C1 segment of cervical spinal cord (tissue), 14 donors: ENCODE measurements at places on chromosomes 4 and X.

GRCh38 chr4:4693258-4693657 lies 151.4 kb upstream of the STX18 start:
- DNase-seq, result no peak

GRCh38 chr4:188439641-188440311 lies 300.5 kb downstream of the TRIML1 start:
- no peak for DNase-seq

DNA sequence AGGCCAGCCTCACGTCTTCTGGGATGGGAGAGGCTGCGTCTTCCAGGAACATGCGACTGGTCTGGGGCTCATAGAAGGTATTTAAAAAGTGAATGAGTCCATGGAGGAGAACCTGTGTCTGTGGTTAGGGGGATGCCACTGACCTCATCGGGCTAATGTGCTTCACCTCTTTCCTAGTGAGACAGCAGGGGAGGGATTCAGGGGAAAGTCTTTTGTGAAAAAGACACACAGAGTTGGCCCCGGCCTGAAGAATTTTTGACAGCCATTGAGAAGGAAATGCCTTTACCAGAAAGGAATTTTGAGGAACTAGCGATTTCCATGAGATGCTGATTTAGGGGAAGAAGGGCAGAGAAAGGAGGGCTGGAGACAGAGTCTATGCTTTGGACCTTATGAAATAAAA lies 11.0 kb upstream of the C4orf50 start:
- no peak for DNase-seq

DNA sequence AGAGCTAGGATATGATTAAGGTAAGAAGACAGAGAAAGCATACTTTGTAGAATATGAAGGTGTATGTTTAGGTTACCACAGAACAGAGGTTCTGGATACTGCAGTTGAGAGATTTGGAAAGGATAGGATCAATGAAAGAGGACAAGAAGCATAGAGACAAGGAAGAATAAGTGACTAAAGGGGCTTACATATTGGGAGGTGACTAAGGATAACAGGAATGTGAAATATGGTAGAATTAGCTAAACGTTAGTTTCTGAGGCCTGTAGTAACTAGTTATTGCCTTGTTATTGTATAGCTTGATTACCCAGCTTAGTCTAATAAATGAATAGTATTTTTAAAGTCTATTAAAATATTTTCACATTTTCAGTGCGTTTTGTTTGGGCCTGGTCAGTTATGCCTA lies 38.2 kb downstream of the CENPI start:
- DNase-seq, result no peak

DNA sequence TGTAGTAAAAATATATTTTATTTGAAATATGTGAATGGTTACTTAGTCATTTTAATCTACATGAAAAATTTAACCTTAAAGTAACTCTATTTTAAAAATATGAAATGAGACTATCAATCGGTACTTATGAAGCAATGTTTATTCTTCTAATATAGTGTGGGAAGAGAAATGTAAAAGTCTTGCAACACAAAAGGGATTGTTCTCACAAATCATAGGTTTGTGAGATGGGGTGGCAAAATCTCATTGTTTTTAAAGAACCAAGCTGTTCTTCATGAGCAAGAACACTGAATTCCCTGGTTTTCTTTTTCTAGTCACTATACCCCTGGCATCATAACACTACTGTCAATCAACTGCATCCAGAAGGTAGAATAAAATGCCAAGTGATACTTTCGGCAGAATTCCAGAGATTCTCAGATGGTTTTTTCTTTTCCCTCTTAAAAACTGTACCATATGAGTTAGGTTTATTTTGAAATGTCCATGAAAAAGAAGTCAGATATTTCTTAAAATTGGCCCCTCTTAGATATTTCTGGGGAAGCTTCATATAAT lies 52.2 kb downstream of the SNCA start:
- no peak for DNase-seq

- DNase-seq, result no peak
These were observed 207.0 kb upstream of the PDE5A start for GRCh38 chr4:119835613-119835910.

GRCh38 chrX:154485150-154486051 lies 1.0 kb downstream of the UBL4A start:
- DNase-seq, result no peak

GRCh38 chr4:122920473-122920872 lies 1.9 kb downstream of the NUDT6 start:
- no peak for DNase-seq

GRCh38 chr4:138405466-138405891 lies 163.3 kb upstream of the SLC7A11 start:
- no peak for DNase-seq

DNA sequence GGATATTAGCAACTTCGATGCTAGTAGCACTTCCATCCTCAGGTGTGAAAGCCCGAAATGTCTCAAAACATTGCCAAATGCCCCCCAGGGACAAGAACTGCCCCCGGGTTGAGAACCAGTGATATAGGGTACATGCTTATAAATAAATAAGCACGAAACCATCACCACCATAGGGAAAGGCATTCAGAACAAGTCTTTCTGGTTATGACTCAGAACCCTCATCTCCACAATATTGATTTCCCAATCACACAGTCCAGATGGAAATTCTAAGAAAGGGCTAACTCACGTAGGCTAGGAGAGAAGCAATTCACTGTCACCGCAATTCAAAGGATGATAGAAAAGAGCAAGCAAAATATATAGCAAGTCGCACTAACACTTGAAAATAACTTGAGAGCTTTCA lies 84.8 kb downstream of the ANOS1 start:
- no peak for DNase-seq

DNA sequence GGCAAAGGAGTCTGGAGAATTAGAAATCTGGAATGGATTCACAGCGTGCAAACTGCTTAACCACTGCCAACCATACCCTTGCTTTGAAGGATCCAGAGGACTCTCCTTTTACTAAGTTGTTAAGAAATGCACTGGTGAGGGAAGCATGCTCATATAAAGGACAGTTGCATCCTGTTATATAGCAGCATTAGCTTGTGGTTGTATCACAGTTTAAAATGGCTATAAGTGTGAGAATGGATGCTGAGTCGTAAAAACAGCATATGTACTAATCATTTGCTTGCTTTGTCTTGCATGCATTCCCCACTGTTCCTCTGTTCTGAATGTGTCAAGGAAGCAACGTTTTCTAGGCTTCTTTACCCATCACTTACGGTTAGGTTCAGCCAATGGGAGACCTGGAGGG lies 101.1 kb downstream of the CXCL13 start:
- DNase-seq, result no peak

DNA sequence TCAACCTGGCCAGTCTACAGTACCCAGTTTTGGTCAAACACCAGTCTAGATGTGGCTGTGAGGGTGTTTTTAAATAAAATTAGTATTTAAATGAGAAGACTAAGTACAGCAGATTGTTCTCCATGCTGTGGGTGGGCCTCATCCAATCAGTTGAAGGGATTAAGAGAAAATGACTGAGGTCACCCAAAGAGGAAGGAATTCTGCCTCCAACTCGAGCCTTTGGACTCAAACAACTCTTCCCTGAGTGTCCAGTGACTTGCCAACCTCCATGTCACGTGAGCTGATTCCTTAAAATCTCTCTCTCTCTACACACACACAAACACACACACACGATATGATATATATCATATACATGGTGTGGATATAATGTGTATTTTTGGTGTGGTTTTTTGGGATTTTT lies 10.0 kb downstream of the TREX2 start:
- DNase-seq, result no peak

DNA sequence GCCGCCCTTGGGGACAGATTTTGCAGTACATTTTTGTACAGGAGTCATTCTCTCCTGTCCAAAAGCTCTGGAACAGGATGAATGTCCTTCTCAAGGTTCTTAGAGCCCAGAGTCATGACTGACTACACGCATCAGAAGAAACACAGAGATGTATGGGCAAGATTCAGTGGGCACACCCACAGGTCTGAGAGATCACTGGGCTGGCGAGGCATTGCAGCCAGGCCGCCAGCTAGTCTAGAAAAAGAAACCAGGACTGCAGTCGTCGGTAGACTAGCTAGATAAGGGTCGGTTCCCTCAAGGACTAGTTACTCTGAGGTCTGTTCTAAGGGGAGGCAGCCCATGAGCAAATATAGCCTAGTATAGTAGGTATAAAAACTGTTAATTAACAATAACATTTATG lies 19.8 kb downstream of the GBA3 start:
- DNase-seq, result no peak

GRCh38 chr4:70183168-70183939 lies 12.2 kb upstream of the ODAM start:
- DNase-seq, result no peak

DNA sequence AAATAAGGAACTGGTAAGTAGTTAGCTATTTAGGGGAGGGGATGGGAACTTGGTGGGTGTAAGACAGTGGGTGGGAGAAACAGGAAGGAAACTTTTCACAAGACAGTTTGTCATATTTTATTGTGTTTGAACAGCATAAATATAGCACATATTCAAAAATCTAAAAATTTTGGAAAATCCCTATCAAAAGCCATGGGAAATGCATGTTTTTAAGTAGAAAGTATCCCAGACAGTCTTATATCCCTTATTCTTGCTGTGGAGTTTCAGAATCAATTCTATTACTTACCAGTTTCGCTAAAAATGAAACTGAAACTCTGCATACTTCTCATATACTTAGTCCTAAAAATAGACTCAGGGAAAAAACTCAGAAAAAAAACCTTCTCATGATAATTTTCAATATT lies 22.3 kb upstream of the RASGEF1B start:
- DNase-seq, result no peak

DNA sequence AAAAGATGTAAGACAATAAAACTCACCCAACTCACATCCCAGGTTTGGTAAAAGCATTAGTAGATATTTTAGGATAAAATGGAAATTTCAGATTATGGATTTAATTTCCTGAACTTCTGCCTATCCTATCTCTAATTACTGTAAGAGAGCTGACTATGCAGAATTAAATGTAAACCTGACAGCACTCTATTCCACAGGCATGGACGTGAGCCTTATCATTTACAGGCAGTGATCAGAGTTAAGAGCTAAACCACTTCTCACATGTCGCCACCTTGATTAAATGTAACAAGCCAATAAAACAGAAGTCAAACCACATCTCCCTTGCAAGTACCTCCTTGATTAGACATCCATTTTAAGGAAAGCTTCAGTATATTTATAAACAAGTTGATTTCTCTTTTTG lies 97.5 kb upstream of the CBR4 start:
- DNase-seq, result no peak

GRCh38 chr4:161188578-161188977 lies 975.2 kb downstream of the FSTL5 start:
- DNase-seq, result no peak

- no peak for DNase-seq
These were observed 25.7 kb downstream of the FAM13A start for GRCh38 chr4:89031272-89031671.

DNA sequence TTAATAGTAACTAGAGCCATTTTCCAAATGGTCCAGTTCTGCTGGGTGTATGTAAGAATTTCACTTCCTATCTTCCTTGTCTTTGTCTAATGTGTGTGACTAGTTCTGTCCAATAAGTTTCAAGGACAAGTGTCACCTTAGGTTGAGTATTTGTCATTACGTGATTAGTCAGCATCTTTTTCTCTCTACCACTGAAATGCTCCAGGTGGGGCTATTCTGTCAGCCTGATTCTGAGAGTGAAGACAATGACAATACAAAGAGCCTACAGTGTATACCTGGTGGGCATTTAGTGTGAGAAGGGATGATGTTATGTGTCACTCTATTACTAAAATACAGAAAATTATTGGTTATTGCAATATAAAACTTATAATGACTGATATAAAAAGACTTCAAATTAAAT lies 876.3 kb downstream of the C4orf33 start:
- DNase-seq, result no peak

DNA sequence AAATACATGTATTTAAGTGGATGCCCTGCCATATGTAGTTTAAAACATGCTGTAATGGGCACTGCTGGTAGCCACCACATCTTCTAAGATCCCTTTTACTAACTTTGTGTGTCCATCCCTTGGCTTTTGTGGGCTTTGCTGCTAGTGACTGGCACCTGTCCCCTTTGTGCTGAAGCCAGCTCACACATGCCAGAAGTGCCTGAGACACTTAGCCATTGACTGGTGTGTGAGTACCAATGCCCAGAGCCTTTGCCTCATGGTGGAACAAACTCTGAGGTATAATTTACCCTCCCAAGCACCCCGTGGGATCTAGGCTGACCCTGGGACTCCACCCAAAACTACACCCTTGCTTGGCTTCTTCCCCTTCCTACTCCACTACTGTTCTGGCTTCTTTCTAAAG lies 33.0 kb downstream of the ARHGAP6 start:
- no peak for DNase-seq

- DNase-seq, result no peak
These were observed 4.9 kb downstream of the SPRY1 start for GRCh38 chr4:123401271-123402120.

DNA sequence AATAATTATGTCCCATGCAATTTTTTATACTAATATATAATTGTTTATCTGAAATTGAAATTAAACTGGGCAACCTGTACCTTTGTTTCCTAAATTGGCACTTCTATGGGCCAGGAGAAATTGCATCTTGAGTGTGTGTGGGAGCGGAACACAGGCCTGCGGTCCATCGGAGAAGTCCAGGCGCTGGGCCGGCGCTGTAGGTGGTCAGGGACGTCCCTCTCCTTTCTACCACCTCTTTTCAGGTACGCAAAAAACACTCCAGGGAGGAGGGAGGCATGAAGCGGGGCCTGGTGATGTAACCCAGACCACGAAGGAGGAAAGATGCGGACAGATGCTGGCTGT lies 717 bp downstream of the MGAT4D start:
- DNase-seq, result no peak

GRCh38 chrX:104284507-104284906 lies 29.8 kb upstream of the ESX1 start:
- DNase-seq, result no peak

DNA sequence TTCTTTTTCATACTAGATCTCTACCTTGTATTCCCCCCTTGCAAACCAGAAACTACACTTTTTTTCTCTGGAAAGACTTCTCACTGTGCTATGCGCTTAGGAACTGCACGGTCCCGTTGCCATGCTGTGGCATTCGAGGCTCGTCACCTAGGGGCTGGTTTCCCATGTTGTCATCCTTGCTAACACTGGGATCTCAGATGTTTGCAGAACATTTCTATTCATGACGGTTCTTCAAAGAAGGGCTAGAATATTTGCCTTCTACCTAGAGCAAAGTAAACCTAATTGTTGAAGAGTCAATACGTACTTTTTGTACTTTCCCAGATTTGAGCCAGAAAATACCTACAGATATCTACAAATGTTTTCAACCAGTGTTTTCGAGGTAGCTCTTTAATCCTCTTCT lies 41.0 kb downstream of the RS1 start:
- no peak for DNase-seq

GRCh38 chr4:47533689-47534347 lies 48.7 kb downstream of the ATP10D start:
- DNase-seq, result no peak

DNA sequence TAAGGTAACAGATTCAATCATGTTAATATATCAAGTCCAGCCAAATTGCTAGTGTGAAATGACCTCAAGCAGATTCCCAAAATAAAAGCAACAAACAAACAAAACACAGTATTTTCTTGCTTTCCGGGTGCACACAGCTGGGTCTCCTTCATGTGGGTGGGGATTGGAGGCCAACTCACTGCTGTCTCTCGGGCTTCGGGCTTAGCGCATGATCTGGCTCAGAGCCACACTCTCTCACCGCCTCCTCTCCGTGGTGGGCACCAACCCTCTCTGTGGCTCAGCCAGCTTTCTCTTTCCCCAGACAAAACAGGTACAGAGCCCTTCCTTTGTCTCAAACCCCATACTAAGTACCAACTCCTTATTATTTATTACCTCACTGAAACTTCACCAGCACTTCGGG lies 2.9 kb upstream of the REELD1 start:
- no peak for DNase-seq
